ENCODE measurements at places on chromosomes 5 and 9. TPM values are rescaled to one million over a fixed set of nuclear protein-coding genes. Genes with fewer than 3 reads are reported as not detected.

GRCh38 chr9:20236676-20237075, 385.6 kb downstream of the MLLT3 start:
- H3K36me3 ChIP-seq: no peaks in the 10 kb centered on the region
- no peak overlapping the region for H3K4me3 ChIP-seq
- H3K4me1 ChIP-seq: peaks cover 4% of the 10 kb centered on the region
- H3K27me3 ChIP-seq: peaks cover 44% of the 10 kb centered on the region
- no peak for DNase-seq

GRCh38 chr5:83377131-83377865, 94.2 kb upstream of the VCAN start:
- no peaks in the 10 kb centered on the region for H3K36me3 ChIP-seq
- H3K27ac ChIP-seq: no peak overlapping the region
- H3K4me3 ChIP-seq: no peak overlapping the region
- DNase-seq: no peak
- peaks cover 2% of the 10 kb centered on the region for H3K4me1 ChIP-seq

DNA sequence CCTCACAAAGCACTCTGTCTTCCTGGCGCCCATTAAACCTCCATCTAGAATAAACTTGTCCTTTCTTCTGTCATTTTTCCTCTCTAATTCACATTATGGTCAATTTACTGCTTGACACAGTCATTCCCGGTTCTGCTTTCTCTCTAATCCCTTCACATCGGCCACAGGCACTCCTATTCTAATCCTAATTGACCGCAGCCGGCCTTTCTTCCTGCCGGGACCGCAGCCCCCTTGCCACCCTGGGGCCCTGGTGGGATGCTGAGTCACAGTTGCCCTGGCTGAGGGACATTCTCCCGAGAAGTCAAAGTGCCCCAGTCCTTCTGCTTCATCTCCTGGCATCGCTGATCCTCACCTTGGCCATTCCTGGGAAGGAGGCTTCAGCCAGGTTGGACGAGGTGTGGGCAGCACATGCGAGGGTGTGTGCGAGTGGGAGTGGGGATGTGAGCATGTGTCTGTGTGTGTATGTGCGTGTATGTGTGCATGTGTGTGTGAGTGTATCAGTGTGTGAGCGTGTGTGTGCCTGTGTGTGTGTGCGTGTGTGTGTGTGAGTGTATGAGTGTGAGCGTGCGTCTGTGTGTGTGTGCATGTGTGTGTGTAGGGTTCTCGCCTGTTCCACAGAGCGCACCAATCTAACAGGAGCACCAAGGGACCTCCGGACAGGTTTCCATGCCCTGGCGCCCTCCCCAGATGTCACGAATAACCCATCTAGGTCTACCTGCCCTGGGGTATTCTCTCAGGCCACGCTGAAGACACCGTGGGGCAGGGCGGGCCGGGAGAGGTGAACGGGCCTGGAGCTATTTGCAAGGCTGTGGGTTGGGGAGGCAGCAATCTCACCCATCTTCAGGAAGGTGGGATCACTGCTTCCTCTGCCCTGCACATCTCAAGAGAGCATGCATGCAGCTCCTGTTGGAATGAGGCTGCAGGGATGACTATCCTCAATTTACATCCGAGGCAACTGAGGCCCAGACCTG, 191.2 kb downstream of the PAX5 start:
- H3K36me3 ChIP-seq: peaks cover 14% of the 10 kb centered on the region
- H3K27ac ChIP-seq: no peak overlapping the region
- no peaks in the 10 kb centered on the region for H3K27me3 ChIP-seq
- no peak overlapping the region for H3K4me3 ChIP-seq

GRCh38 chr9:34783951-34784487, 74.1 kb upstream of the CCL21 start:
- H3K36me3 ChIP-seq: no peaks in the 10 kb centered on the region
- DNase-seq: no peak
- no peaks in the 10 kb centered on the region for H3K4me1 ChIP-seq
- H3K4me3 ChIP-seq: no peak overlapping the region
- no peak overlapping the region for H3K27ac ChIP-seq

DNA sequence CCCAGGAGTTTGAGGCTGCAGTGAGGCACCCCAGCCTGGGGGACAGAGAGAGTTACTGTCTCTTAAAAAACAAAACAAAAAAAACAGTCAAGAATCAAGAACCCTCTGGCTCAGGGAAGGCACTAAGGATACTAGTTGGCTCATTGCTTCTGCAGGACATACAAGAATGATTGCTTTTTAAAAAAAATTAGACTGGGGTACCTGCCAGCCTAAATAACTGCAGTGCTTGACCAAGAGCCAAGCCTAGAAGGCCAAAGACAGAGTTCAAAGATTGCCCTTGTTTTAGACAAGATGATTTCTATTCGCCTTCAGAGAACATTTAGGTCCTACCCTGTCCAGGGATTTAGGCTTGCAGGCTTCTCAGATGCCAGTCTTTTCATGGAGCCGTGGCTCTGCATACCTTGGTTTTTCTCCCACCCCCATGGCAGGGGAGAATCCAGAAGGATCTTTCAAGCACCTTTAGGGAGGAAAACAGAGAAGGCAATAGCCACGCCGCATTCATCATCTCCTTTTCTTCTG, 93.7 kb upstream of the IL6ST start:
- no peaks in the 10 kb centered on the region for H3K27me3 ChIP-seq
- no peak overlapping the region for H3K4me3 ChIP-seq
- DNase-seq: no peak
- no peaks in the 10 kb centered on the region for H3K36me3 ChIP-seq

- H3K27me3 ChIP-seq: peaks cover 8% of the 10 kb centered on the region
- H3K4me1 ChIP-seq: no peaks in the 10 kb centered on the region
- no peak for DNase-seq
- no peak overlapping the region for H3K4me3 ChIP-seq
Observed at GRCh38 chr5:148972974-148973374, 89.9 kb downstream of the SH3TC2 start.

DNA sequence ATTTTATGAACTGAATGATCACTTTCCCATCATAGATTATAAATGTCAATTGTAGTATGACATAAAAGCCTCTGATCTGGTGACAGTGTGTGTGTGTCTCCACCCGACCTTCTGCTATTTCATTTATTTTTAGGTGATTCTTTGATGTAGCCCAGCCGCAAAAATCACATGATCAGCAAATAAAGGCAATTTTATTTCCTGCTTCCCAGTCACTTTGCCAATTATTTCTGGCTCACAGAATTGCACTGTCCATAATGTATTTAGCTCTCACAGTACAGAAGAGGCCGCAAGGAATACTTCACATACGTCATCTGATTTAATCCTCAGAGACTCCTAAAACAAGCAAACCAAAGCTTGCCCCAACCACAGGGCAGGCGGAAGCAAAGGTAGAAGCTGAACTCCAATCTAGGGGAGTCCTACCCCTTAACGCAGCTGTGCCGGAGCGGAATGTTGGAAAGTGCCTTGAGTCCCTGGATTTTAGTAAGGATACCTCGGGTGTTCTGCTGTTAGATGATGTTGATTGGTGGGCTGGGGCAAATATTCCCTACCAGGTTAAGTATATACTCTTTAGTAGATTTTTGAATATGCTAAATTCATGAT, 384.0 kb upstream of the IRX4 start:
- H3K4me1 ChIP-seq: no peaks in the 10 kb centered on the region
- H3K4me3 ChIP-seq: no peak overlapping the region
- no peaks in the 10 kb centered on the region for H3K27me3 ChIP-seq
- H3K27ac ChIP-seq: no peak overlapping the region

- peaks cover 5% of the 10 kb centered on the region for H3K27me3 ChIP-seq
- no peak for DNase-seq
- H3K27ac ChIP-seq: no peak overlapping the region
- no peak overlapping the region for H3K4me3 ChIP-seq
- no peaks in the 10 kb centered on the region for H3K36me3 ChIP-seq
Observed at GRCh38 chr5:96026406-96027041, 64.9 kb upstream of the ELL2 start.

DNA sequence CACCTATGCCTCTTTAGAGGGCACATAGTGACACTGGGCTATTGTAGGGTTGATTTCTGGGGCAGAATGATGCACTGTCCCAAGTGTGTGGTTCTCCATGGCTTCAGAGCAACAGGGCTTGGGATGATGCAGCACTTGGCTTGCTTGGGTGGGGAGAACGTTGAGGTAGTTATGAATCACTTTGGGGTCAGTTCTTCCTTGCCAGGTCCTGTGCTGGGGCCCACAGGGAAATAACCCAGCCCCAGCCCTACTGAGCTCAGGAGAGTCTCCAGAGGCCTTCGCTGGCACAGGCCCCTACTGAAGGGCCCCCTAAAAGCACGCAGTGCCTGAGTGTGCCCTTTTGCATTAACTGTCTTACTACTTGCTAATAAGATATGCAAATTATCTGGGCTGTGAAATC, 24.2 kb downstream of the JADE2 start:
- no peaks in the 10 kb centered on the region for H3K27me3 ChIP-seq
- H3K4me3 ChIP-seq: no peak overlapping the region
- peaks cover 93% of the 10 kb centered on the region for H3K4me1 ChIP-seq

DNA sequence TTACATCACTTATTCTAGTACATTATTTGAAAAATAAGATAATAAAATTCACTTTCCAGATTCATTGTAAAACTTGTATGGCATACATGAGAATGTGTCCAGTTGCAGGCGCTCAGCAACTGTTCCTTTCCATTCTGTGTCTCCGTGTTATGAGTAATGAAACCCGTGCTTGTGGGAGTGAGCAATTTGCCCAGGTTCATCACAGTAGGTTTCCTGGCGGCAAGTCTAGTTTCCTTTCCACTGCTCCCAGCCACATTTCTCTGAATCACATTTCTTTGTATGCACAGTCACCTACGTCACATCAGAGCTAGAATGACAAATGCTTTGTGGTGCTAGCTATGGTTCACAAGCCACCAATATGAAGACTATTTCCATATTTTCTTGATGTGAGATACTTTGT, 39.9 kb downstream of the MOCS2 start:
- H3K27me3 ChIP-seq: no peaks in the 10 kb centered on the region
- H3K4me1 ChIP-seq: no peaks in the 10 kb centered on the region
- no peak for DNase-seq
- no peaks in the 10 kb centered on the region for H3K36me3 ChIP-seq

Gene PCDHGA7
- not detected for polyA plus RNA-seq

Gene TXNDC15
- 8.8 TPM for polyA plus RNA-seq

Gene FBXL7
- polyA plus RNA-seq: not detected

Gene ADRA1B
- not detected for polyA plus RNA-seq

Gene PCDHAC2
- not detected for polyA plus RNA-seq

Gene SHOC1
- polyA plus RNA-seq: not detected

Gene GABRA1
- polyA plus RNA-seq: not detected

Gene PCDHGA12
- not detected for polyA plus RNA-seq

Gene NIPAL4
- polyA plus RNA-seq: 15.7 TPM

Measured in naive B cell (primary cell).